ENCODE measurements at places on chromosomes 6 and 20.

GRCh38 chr20:51098284-51098810 is 75.4 kb upstream of the KCNG1 start:
- DNase-seq: no peak

DNA sequence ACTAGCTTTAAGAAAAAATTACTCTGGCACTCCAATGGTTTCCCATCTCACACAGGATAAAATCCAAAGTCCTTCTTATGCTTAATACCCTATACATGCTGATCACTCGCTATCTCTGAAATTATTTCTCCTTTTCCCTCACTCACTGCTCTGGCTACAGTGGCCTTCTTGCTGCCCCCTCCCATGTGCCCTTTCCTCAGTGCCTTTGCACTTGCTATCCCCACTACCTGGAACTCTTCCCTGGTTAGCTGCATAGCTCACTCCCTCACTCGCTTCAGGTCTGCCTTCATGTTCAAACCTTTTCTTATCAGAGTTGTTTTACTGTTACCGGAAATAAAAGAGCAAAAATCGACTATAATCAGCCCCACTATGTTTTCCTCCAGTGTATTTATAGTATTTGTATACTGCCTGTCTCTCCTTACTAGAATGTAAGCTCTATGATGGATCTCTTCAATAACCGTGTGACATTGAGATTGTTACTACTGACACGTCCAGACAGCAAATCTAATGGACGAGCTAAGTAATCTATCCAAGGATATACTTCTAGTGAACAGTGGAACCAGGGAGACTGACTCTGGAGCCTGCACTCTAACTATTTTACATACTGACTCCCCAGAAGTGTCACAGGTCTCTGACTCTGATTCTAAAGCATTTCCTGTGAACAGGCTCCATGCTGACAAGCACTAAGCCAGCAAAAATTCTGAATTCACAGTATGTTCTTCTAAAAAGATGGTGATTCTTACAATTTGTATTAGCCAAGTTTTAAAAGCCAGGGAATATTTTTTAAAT is 25.1 kb downstream of the FKBP5 start:
- DNase-seq: no peak

- DNase-seq: no peak
Measured at GRCh38 chr20:50309764-50310672, 119.4 kb downstream of the CEBPB start.

DNA sequence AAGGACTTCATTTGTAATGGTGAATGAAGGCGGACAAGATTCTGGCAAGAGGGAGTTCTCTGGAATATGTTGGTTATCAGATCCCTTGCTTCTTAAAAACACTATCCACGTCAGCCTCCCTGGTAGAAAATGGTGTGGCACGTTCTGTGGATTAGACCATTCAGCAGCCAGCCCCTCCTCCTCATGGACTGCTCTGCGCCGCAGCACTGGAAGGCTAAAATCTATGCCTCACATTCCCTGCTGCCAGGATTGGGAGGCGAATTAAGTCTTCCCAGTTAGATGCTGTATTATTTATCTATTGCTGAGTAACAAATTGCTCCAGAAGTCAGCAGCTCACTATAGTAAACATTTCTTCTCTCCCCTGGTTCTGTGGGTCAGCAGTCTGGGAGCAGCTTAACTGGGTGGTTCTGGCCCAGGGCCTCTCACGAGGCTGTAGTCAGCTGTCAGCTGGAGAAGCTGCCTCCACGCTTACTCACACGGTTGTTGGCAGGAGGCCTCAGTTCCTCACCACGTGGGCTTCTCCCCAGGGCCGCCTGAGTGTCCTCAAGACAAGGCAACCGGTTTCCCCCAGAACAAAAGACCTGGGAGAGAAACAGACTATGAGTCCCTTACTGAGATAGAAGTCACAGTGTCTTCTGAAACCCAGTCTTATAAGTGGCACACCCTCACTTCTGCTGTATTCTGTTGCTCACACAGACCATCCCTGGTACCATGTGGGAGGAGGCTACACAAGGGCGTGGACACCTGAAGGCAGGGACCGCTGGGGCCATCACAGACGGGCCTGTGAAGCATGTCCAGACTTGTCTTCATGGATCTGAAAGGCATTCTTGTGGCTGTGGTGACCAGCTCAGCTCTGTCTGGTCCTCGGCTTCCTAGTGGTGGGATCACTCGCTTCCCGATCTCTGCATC is 101.0 kb downstream of the NRN1 start:
- peak; percentile 90 for DNase-seq

All from vagina (tissue), 2 donors.